B cell (primary cell): ENCODE measurements at places on chromosomes 5 and 9. TPM values are rescaled to one million over a fixed set of nuclear protein-coding genes. Genes with fewer than 3 reads are reported as not detected.
A peak's percentile ranks its signal among the peaks of the same experiment; 100 is the strongest.

Gene TTC16
- polyA plus RNA-seq = 0.25 and 0.33 TPM in 2 replicates

Gene FAM120AOS
- polyA plus RNA-seq = 36.0 and 41.0 TPM in 2 replicates

Gene FGF1
- not detected in 2 replicates for polyA plus RNA-seq

Gene CARD6
- polyA plus RNA-seq = 0.45 and 0.72 TPM in 2 replicates

Gene CKMT2
- not detected in 2 replicates for polyA plus RNA-seq

Gene STC2
- polyA plus RNA-seq = not detected in 2 replicates

Gene FOXD1
- 0.17 and 0.34 TPM in 2 replicates for polyA plus RNA-seq

Gene TRIM7
- 1.7 and 1.8 TPM in 2 replicates for polyA plus RNA-seq

Gene EGFLAM
- not detected in 2 replicates for polyA plus RNA-seq

Gene TAF11L6
- polyA plus RNA-seq = not detected in 2 replicates

- DNase-seq = peak; percentile 57
These were observed 1.6 kb downstream of the FER start for GRCh38 chr5:108749128-108749861.

GRCh38 chr9:21082671-21083070 is 4.9 kb upstream of the IFNB1 start:
- no peak for DNase-seq

GRCh38 chr9:76390656-76391055 is 3.6 kb downstream of the RFK start:
- no peak for DNase-seq

GRCh38 chr5:75461679-75462078 is 49.8 kb downstream of the CERT1 start:
- no peak for DNase-seq

GRCh38 chr5:5134107-5134506 is 6.0 kb upstream of the ADAMTS16 start:
- DNase-seq = no peak

- DNase-seq = no peak
These were observed 171.4 kb downstream of the MCTP1 start for GRCh38 chr5:95113489-95113888.

GRCh38 chr9:78070521-78070920 is 38.9 kb upstream of the GNAQ start:
- DNase-seq = no peak

DNA sequence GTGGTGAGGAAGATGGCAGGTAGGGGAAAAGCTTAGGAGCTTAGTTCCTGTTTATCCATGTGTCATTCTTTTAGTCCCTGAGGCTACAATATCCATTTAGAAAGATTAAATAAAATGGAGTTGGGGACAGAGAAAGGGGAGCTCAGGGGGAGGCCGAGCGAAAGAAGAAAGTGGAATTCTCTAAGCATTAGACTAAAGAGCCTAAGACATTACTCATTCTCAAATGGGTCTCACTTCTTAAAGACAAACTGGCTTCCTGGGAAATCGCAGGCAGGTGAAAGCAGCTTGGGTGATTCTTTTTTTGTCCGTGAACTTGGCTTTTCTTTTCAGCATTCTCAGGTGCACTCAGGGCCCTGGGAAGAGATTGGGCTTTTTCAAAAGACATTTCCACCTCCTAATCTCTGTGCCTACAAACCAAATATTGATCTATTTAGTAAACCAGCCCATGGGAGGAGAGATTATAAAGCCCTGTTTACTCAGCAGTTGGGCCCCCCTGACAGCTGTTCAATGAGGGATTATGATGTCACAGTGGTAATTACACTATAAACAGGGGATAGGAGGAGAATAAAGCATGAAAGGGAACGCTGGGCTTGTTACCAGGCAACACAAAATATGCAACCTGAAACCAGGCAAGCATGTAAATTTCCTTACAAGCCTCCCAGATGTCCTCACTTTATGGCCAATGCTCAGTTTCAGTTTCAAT is 584.0 kb downstream of the ACTL7B start:
- DNase-seq = no peak

DNA sequence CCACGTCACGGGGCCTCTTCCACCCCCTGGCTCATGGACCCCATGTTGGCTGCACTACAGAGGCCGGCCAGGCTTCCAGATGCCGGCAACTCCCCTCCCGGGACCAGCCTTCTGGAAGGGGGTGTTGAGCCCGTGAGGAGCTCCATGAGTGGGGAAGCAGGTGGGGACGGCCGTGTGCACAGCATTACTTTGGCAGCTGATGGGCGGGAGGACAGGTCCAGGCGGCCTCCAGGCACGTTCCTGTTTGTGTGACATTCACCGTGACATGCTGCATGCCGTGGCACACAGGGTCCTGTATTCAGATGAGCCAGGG is 29.1 kb upstream of the ABO start:
- DNase-seq = no peak

DNA sequence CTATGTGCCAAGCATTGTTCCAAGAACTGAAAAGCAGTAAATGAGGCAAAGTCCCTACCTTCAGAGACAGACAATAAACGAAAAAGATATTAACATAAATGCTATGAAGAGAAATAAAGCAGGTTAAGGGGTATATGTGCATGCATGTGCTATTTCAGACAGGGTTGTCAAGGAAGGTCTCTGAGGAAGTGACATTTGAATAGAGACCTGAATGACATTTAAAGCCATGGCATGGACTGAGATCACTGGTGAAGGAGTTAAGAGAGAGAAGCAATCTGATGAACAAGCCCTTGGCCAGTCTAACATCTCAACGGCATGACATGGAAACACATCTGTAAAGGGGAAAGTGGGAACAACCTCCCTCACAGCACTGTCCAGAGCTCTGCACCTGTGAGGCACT is 14.5 kb downstream of the FBXO10 start:
- DNase-seq = no peak

GRCh38 chr9:121399126-121399882 is 29.3 kb upstream of the STOM start:
- no peak for DNase-seq

DNA sequence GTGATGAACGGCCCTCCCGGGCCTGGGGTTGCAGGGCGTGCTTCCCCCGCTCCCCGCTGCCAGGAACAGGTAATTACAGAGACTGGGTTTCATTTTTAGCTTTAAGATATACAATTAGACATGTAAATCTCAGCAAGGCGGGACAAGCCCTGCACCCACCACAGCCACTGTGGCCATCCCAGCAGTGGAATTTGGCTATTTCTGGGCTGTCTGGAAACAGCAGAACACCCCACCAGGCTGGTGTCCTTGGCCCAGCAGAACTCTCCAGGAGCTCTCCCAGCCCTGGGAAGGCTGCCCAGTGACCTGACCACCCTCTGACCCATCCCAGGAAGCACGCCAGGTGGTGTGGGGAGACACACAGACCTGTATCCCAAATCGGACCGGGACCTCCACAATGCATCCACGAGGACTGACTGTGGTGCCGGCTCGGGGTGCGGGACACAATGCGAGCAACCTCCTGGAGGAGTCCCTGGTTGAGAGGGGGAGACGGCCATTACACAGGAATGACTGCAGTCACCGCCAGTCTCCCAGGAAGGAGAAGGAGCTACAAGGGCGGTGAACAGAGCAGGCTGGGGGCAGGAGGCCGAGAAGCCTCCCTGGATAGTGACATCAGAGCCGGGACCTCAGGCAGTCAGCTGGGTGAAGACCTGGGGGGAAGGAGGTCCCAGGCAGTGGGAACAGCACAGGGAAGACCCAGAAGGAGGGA is 17.3 kb downstream of the EEIG1 start:
- DNase-seq = no peak

- peak; percentile 80 for DNase-seq
These were observed 11.0 kb downstream of the RNF145 start for GRCh38 chr5:159198063-159199036.

DNA sequence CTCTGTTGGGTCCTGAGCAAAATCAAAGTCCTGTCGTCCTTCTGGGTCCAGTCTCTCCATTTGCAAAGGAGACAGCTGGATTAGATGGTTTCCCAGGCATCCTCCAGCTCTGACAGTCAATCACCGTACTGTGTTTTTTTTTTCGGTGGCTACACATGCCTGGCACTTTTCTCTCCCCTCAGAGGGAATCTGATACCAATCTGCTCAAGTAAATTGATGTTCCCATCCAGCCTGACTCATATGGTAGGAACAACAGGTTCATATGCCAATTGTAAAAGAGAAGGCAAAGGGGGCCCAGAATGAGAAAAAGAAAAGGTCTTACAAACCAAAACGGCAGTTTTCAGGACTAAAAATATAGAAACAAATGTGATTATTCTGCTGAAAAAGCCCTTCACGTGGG is 1.2 kb downstream of the FBXO10 start:
- DNase-seq = no peak

DNA sequence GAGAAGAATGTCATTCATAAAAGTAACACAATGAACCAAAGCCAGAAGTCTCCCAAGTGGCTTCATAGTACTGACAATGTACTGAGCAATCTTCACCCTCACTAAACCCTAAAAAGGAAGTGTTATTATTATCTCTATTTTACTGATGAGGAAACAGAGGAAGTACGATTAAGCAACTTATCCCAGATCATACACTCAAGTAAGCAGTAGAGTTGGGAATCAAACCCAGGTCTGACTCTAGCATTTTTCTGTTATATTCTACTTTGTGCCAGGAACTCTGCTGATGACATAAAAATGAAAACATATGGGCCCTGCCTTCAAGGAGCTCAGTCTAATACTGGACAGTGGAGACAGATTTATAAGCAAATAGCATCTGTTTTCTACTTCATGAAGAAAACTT is 109.2 kb downstream of the RAPGEF6 start:
- DNase-seq = no peak

GRCh38 chr5:112064956-112065355 is 308.0 kb upstream of the NREP start:
- no peak for DNase-seq

DNA sequence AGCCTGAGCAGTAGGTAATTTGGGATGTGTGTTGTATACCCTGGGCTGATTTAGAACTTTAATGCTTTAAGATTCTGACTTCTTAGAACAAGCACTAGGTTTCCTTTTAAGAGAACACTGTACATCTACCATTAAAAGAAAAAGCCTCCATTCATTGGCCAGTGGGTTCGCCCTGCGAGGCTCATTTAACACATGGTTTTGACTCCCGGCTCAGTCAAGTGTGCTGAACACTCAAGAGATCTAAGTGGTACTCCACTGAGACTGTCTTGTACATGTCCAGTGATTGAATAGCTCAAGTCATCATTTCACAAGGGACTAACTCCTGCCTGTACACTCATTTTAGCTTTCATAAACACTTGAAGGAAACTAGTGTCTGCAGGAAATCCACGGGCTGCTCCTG is 3.9 kb downstream of the FUBP3 start:
- DNase-seq = no peak

- DNase-seq = peak; percentile 55
These were observed 1.6 kb downstream of the TSLP start for GRCh38 chr5:111072949-111073682.

- DNase-seq = no peak
These were observed 66.2 kb downstream of the ARHGEF28 start for GRCh38 chr5:73692166-73692640.

GRCh38 chr5:137282216-137282615 is 216.9 kb downstream of the SPOCK1 start:
- DNase-seq = no peak

- no peak for DNase-seq
These were observed 82.3 kb downstream of the ROR2 start for GRCh38 chr9:91867740-91868139.

DNA sequence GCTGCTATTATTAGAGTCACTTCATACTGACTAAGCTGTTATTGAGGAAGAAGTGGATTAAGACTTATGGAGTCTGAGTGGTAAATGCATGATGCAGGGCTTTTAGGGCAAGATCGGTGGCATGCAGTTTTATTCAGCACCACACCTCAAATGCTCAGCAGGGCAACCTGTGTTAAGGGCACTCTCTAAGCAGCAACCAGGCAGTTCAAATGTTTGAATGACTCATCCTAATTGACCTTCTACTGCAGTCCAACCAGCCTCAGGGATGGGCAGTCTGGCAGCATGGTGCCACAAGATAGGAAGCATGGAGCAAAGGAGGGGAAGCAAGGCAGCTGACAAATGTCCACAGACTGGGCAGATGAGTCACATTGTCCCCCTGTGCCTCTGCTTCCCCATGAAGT is 80.2 kb upstream of the MIER3 start:
- DNase-seq = no peak

DNA sequence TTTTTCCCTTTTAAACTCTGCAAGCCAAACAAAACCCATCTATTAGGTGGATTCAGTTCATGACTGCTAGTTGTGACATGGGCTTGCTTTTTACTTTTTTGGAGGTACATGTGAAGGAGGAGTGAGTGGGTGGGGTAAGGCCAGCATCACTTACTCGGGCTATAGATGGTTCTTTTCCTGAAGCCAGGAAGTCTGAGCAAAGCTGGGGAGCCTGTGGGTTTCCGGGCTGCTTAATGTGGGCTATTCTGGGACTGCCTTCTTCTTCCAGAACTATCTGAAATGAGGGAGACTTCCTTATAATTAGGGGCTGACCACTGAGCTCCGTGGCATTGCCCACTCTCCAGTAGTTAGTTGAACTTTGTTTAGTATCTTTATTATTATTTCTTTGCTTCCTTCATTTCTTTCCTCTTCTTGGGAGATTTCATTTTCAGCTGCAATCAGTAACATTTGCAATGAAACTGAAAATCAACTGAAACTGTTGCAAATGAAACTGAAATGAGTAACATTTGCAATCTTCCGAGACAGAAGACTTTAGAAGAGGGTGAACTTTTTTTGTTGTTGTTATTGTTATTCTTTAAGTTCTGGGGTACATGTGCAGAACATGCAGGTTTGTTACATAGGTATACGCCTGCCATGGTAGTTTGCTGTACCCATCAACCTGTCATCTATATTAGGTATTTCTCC is 204.9 kb downstream of the LRRC70 start:
- DNase-seq = no peak

DNA sequence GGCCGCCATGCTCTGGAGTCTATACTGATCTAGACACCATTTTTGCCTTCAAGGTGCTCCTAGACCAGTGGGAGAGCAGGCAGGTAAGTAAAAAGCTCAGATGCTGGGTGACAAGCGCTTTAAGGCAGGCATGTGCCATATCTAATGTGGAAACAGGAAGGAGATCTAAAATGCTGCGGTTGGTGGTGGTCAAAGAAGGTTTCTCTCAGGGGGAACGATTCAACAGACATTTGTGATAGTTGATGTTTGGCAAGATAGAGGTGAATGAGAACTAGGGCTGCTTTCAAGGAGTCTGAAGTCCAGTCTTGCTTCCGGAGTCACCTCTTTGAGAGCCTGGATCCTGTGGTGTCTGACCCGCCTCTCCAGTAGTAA is 146.2 kb upstream of the KLF4 start:
- peak; percentile 26 for DNase-seq

- no peak for DNase-seq
These were observed 16.1 kb upstream of the RAI14 start for GRCh38 chr5:34639852-34640626.

DNA sequence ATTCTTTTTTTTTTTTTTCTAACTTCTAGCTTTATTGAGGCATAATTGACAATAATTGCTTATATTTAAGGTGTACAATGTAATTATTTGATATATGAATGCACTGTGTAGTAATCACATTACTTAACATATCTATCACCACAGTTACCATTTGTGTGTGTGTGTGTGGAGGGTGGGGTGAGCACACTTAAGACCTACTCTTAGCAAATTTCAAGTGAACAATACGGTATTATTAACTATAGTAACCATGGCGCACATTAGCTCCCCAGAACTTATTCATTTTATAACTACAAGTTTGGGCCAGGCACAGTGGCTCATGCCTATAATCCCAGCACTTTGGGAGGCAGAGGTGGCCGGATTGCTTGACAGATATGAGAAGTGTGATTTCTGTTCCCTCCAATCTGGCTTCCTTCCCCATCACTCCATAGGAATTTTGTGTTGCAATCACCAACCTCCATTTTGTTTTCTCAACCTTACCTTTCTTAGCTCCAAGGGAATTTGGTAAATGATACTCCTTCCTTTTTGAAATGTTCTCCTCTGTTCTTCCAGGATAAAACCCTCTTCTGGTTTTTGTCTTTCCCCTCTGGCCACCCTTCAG is 14.9 kb downstream of the TXN start:
- no peak for DNase-seq

- DNase-seq = peak; percentile 2
These were observed 773.4 kb downstream of the BRINP1 start for GRCh38 chr9:118595719-118596305.
